Left lung (tissue), 14 donors: ENCODE measurements at places on chromosomes 1 and 21. TPM values are rescaled to one million over a fixed set of nuclear protein-coding genes. Genes with fewer than 3 reads are reported as not detected.

ZBTB37 gene
- 11.6 TPM for total RNA-seq

RBBP4 gene
- 176 TPM for total RNA-seq

DNA sequence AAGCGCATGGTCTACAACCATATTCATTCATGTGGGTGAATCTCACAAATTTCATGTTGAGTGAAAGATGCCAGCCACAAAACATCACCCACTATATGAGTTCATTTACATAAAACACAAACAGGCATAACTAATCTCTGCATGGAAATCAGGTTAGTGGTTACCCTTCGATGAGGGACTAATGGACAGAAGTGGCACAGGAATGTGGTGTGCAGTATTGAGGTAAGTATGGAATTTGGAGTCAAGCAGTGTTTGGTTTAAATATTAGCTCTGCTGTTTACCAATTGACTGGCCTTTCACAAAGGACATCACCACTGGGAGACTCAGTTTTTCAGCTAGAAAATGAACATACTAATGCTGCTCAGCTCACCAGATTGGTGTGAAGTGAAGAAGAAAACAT, 24.2 kb downstream of the CCDC185 start:
- H3K27ac ChIP-seq: no peak overlapping the region
- no peaks in the 10 kb centered on the region for H3K27me3 ChIP-seq
- DNase-seq: no peak
- H3K36me3 ChIP-seq: no peaks in the 10 kb centered on the region
- H3K4me3 ChIP-seq: no peak overlapping the region
- H3K4me1 ChIP-seq: no peaks in the 10 kb centered on the region

PODN gene
- total RNA-seq: 48.8 TPM

DNA sequence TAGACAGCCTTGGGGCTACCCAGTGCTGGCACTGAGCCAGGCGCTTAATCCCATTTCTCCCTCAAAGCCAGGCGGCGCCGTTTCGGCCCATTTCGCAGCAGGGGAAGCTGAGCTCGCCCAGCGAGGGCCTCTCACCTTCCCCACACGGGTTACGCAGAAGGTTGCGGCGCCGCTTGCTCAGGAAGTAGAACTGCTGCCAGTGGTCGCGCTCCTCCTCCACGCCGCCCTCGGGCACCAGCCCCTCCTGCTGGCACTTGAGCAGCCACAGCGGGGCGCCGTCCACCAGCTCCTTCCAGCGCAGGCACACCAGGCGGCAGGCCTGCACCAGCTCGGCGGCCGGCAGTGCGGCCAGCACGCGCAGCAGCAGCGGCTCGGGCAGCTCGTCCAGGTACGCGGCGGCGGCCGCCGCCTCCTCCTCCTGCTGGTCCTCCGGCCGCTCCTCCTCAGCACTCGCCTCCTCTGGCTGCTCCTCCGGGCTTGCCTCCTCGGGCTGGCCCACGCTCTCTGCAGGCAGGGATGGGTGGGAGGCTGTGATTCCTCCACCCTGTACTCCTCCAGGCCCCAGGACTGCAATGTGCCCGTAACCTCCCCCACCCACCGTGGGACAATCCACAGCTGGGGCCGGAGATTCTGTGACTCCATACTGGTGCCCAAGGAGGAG, 3.8 kb downstream of the FBXO2 start:
- no peak overlapping the region for H3K27ac ChIP-seq
- peak; percentile 94 for DNase-seq
- H3K36me3 ChIP-seq: no peaks in the 10 kb centered on the region
- H3K4me3 ChIP-seq: peak overlapping the region; percentile 6
- peaks cover 41% of the 10 kb centered on the region for H3K4me1 ChIP-seq
- H3K27me3 ChIP-seq: peaks cover 52% of the 10 kb centered on the region

DNA sequence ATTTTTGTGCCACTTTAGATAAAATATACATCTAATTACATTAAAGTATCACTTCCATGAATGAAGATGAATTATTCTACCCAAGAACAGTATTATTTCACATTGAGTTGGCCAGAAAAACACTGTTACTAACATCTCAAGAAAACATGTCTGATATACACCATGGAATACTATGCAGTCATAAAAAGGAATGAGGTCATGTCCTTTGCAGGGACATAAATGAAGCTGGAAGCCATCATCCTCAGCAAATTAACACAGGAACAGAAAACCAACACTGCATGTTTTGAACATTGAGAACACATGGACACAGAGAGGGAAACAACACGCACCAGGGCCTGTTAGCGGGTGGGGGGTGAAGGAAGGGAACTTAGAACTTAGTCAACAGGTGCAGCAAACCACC, 69.0 kb downstream of the TESK2 start:
- no peaks in the 10 kb centered on the region for H3K36me3 ChIP-seq
- H3K27ac ChIP-seq: no peak overlapping the region
- no peaks in the 10 kb centered on the region for H3K4me1 ChIP-seq
- no peaks in the 10 kb centered on the region for H3K27me3 ChIP-seq
- H3K4me3 ChIP-seq: no peak overlapping the region

ZNF695 gene
- 0.13 TPM for total RNA-seq

DNA sequence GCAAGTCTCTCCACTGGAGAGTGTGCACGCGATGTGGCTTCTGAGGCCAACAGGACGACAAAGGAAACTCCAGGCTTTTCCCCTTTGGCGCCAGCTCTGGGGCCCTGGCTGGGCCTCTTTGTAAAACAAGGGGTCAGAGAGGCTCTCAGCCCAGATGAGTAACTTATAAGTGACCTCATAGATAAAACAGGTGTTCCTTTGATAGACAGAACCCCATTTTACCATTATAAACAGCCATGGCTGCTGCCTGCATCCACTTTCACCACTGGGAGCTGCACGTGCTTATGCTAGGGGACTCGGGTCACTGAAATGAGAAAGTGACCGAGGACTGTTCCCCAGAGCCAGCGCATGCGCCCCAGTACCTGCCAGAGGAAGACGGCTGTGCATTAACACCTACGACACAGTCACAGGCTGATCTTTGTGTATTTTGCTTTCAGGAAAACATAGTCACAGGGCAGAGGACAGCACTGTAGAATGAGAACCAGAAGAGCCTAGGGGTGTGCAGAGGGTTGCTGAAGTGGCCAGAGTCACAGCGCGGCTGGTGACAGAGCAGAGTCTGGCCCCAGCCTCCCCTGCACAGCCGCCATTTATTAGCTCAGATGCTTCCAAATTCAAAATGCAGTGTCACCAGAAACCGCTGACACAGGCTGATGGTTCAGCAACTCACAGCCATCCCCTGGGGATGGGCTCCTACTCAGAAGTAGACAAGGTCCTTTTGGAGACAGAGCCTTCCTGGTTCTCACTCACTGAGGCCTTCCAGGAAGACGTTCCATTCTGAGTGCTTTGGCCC, 12.7 kb downstream of the RNF207 start:
- H3K27ac ChIP-seq: no peak overlapping the region
- no peaks in the 10 kb centered on the region for H3K36me3 ChIP-seq
- H3K4me3 ChIP-seq: no peak overlapping the region
- DNase-seq: no peak
- no peaks in the 10 kb centered on the region for H3K27me3 ChIP-seq
- H3K4me1 ChIP-seq: no peaks in the 10 kb centered on the region

DNA sequence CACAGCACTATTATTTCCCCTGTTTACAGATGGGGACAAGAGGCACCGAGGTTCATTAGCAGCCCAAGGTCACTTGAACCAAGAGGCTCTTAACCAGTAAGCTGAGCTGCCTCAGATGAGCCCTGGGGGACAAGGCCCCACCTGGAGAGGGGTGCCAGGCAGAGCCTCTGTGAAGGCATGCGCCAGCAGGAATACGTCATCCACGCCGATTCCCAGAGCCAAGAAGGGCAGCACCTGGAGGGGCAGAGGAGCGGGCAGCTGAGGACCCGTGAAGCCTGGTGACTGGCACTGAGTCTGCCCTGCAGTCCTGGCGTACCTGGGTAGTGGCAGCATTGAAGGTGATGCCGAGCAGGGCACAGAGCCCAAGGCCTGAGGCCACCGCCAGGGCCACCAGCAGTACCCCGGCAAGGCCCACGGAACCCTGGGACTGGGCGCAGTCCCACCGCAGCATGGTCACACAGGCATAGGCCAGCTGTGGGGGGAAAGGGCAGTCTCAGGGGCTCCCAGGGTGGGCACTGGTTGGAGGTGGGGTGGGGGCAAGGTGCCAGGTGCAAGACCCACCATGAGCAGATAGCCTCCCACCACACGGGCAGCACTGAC, 14.1 kb downstream of the PTCH2 start:
- H3K27me3 ChIP-seq: no peaks in the 10 kb centered on the region
- H3K36me3 ChIP-seq: no peaks in the 10 kb centered on the region
- H3K4me3 ChIP-seq: no peak overlapping the region
- no peak for DNase-seq
- H3K27ac ChIP-seq: no peak overlapping the region

PCP4 gene
- 3.5 TPM for total RNA-seq

- DNase-seq: no peak
- no peaks in the 10 kb centered on the region for H3K27me3 ChIP-seq
- H3K4me1 ChIP-seq: peaks cover 52% of the 10 kb centered on the region
- peak overlapping the region; percentile 96 for H3K27ac ChIP-seq
These were observed 5.8 kb downstream of the ID3 start for GRCh38 chr1:23553231-23554126.

DNA sequence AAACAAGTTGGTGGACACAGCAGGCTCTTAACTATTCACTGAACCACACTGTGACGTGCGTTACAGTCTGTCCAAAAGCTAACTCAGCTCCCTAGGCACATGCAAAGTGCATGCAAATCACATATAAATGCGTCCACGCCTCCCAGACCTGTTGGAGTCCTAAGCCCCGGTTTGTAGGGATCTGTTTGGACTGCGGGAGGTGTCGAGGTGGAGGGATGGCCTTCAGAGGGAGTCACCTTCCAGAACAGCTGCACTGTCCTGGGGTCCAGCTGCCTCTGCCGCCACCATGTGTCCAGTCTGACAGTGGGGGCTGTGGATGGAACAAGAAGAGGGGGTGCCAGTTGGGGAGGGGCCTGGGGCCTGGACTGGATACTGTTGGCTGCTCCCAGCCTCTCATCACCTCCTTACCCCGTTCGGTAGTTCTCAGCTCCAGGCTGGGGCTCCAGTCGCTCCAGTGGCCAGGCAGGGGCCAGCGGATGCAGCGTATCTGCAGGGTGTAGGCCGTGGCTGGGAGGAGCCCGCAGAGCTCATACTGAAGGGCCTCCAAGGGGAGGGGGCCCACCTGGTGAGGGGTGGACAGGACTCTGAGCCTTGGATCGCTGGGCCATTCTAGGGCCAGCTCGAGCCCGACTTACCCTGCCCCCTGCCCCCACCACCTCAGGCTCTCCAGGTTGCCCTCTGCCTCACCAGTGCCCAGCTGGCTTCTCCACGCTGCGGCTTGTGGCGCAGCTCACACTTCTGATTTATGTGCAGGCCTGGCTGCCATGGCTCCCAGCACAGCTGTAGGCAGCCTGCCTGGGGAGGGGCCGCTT, 7.9 kb upstream of the MRPS15 start:
- no peak for DNase-seq
- no peak overlapping the region for H3K4me3 ChIP-seq
- H3K27me3 ChIP-seq: no peaks in the 10 kb centered on the region
- no peaks in the 10 kb centered on the region for H3K4me1 ChIP-seq
- no peak overlapping the region for H3K27ac ChIP-seq

DNA sequence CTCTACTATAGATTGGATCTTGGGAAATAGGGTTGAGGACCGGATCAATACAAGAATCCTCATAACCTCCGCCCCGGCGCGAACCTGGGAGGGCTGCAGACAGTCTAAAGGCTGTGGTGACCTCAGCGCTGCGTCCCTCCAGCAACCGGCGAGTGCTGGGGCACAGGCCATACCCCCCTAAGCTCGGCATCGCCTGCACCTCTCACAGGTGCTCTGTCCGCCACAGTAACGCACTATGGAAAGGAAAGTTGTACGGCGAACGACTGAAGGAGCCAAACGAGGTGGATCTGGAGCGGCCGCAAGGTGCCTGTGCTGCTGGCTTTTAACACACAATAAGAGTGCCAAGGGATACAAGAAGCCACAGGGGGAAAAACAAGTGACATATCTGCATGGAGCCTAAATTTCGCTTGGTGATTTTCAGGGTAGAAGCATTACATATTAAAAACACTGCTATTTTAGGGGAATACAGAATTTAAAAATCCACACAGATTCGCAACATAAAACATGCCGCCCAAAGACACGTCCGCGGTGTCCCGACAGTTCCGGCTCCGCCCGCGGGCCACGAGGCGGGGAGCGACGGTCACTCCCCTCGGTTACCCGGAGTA, 1.4 kb upstream of the RBM15 start:
- H3K27me3 ChIP-seq: no peaks in the 10 kb centered on the region
- H3K27ac ChIP-seq: peak overlapping the region; percentile 95
- H3K4me1 ChIP-seq: peaks cover 25% of the 10 kb centered on the region
- peak; percentile 65 for DNase-seq
- peaks cover 17% of the 10 kb centered on the region for H3K36me3 ChIP-seq

DNA sequence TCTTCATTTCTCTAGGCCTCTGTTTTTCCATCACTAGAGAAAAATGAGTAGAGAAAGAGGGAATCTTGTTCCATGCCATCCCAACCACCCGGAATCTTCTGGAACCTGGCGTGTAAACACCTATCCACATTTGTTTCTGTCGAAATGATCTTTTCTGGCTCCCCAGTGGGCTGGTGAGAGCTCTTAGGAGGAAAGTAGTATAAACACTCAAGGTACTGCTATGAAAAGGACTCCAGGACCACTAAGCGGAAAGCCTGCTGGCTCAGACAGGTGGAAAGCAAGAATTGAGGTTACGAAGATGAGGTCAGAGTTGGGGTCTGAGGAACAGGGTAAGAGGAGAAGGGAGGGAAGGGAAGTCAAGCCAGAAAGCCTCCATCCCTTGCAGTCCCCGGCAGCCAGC, 90.8 kb downstream of the PLXNA2 start:
- no peak for DNase-seq
- no peak overlapping the region for H3K27ac ChIP-seq
- no peak overlapping the region for H3K4me3 ChIP-seq
- no peaks in the 10 kb centered on the region for H3K27me3 ChIP-seq

DNA sequence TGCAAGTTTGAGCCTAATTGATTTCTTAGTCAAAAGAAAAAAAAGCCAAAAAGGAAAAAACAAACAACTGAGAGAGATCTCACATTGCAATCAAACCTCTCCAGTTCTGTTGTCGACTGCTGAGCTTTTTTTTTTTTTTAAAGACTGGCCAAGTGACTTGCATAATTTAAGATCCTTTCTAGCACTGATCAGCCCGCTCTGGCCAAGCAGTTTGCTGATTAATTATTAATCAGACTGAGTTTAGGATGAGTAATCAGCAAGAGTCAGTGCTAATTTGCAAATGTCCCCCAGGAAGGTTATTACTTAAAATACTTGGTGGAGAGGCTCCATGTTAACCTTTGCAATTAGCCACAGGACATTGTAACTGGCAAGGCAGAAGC, 39.3 kb downstream of the HMGB4 start:
- H3K4me1 ChIP-seq: no peaks in the 10 kb centered on the region
- H3K27me3 ChIP-seq: no peaks in the 10 kb centered on the region
- DNase-seq: no peak
- no peak overlapping the region for H3K27ac ChIP-seq

GOLT1A gene
- total RNA-seq: 9.5 TPM

PTTG1IP gene
- 263 TPM for total RNA-seq
